ENCODE measurements at places on chromosomes 2 and 18.

GRCh38 chr2:176066645-176067588 lies 16.8 kb downstream of the EVX2 start:
- DNase-seq, result no peak

GRCh38 chr18:11859903-11860407 lies 8.7 kb downstream of the CHMP1B start:
- DNase-seq, result no peak

DNA sequence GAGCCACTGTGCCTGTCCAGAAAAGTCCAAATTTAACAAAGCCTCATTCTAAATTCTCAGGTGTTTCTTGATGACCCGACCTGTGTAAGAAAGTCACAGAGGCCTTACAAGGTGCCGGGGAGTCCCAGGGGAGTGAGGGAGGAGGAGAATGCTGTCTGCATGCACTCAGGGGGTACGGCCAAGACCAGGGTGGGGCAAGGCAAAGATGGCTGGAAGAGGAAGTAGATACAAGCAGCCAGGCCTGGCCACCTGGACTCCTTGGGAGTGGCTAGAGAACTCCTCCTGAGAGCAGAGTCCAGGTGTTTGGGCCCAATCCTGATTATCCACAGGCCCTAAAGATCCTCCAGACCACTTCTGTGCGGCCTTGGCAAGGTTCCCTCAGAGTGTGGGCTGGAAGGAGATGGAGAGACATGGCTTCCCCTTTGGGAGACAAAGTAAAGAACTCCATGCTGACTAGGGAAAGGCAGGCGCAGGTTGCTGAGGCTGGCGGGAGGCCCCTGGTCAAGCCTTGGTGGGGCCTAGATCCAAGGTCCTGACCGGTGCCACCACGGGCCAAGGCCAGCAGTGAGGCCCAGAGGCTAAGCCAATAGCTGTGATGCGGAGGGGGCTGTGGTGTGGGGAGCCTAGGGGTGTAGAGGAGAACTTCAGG lies 74.7 kb downstream of the COPS8 start:
- no peak for DNase-seq

GRCh38 chr2:53813151-53813550 lies 26.3 kb downstream of the ERLEC1 start:
- DNase-seq, result no peak

DNA sequence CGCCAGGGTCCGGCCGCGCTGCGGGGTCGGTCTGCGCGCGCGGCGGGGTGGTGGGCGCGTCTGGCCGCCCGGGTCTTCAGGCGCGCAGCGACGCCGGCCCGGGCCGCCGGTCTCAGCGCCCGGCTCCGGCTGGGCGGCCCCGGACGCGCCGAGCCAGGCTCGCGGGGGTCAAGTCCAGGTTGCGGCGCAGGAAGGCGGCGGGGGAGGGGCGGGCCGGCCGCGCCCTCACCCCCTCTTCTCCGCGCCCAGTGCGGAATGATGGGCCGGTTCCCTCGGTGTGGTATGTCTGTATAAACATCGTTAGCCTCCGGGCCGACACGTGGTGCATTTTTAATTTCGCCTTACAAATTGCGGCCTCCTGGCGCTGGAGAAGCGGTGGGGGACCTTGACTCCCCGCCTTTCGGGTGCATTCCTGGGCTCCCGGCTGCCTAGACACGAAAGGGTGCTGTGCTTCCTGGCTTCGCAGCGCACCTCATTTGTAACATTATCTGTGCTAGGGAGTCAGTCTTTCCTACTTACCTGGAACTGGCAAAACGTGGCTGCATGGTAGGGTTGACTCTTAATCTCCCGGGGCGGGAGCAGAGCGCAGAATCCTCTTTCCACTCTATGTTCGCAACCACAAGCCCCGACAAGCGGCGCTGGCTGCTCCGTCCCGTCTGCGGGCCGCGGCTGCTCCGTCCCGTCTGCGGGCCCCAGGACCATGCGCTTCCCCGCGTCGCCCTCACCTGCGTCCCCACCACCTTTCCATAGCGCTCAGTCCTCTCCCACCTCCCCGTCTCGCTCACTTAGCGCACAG lies 69.0 kb downstream of the CTAGE1 start:
- DNase-seq, result no peak

DNA sequence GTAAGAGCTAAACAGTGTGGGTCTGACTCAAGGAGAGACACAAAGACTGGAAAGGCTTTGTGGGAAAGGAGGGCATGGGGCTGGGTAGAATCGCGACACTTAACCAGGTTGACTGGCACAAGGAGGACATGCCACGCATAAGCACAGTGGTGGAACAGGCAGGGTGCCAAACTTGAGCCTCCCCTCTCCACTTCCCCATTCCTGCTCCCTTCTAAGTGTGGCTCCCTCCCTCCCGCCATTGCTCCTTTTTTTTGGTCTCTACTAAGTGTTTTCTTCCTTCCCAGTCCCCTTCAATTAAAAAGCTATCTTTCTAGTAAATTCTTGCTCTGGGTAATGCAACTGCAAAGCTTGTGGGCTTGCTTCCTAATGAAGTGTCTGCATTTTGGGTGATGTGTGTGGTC lies 40.3 kb upstream of the ZFP36L2 start:
- DNase-seq, result no peak

- no peak for DNase-seq
Observed at GRCh38 chr2:239363946-239364637, 36.7 kb downstream of the HDAC4 start.

GRCh38 chr2:160742667-160743066 lies 249.1 kb upstream of the RBMS1 start:
- DNase-seq, result no peak

DNA sequence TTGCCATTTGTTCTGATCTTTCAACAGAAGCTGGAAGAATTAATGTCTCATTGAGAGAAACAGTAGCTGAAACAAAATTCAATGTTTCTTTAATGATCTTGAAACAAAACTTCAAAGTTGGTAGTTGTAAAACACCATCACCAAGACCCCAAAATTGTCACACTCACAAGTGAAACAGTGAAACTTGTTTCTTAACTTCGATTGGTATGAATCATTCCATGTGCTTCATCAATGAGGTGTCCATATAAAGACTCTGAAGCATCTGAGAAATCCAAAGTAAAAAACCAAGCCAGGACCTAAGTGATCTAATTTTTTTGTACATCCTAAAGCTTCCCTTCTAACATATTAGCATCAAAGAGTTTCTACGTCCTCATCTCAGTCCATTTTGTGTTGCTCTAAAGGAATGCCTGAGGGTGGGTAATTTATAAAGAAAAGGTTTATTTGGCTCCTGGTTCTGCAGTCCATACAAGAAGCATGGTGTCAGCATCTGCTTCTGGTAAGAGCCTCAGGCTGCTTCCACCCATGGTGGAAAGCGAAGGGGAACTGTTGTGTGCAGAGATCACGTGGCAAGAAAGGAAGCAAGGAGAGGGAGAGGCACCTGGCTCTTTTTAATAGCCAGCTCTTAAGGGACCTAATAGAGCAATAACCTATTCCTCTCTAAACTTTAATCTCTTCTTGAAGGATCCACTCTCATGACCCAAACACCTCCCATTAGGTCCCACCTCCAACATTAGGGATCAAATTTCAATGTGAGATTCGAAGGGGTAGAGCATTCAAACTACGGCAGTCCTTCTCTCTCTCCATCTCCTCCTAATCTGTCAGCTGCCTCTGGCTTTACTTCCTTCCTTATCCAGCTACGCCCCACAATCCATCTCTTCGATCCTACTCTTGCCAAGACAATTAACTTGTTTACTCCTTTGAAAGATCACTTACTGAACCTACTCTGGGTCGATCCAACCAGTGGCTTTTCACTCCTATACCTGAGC lies 20.7 kb upstream of the TLK1 start:
- no peak for DNase-seq

- DNase-seq, result no peak
Observed at GRCh38 chr2:81942136-81942680, 1637.7 kb upstream of the LRRTM1 start.

DNA sequence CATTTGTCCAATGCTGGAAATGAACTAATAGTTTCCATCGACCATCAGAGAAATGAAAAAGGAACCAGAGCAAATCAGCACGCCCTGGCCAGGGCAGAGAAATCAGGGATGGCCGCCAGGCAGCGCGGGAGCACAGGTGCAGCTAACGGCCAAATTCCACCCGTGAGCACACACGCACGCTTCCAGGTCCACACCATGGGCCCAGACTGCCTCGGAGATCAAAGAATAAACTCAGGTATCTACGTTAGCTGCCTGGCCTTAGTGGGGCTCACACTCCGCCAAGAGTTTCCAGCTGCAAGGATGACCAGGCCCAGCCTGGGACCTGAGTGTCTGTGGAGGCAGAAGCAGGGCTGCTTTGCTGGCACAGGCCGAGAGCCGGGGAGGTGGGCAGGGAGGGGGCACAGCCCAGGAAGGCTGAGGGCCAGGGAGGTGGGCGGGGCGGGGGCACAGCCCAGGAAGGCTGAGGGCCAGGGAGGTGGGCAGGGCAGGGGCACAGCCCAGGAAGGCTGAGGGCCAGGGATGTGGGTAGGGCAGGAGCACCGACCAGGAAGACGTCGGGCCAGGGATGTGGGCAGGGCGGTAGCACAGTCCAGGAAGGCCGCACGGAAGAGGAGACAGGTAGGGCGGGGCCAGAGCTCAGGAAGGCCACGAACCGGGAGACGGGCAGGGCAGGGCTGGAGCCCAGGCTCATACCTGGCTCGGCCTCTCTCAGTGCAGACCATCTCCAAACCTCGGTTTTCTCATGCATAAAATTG lies 43.2 kb upstream of the SALL3 start:
- DNase-seq, result no peak

DNA sequence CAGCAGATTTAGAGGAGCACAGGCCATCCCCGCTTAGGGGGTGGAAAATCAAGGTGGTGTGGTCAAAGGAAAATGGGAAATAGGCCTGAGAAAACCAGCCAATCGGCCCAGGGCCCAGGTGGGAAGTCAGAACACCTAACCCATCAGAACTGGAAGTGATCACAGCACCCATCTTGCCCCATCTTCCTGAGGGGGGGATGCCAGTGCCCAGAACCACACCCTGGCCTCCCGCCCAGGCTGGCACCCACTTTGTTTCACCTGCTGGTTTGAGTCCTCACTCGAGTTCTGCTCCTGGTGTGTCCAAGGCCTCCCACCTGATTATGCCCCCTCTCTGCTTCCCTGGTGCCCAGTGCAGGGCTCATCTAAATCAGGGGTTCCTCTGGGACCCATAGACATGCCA lies 174.5 kb downstream of the TNS1 start:
- no peak for DNase-seq

- no peak for DNase-seq
Observed at GRCh38 chr2:36655453-36655852, 41.1 kb upstream of the VIT start.

- no peak for DNase-seq
Observed at GRCh38 chr2:1685957-1686783, 58.1 kb downstream of the PXDN start.

GRCh38 chr2:196592911-196593881 lies 46.3 kb upstream of the CCDC150 start:
- no peak for DNase-seq

DNA sequence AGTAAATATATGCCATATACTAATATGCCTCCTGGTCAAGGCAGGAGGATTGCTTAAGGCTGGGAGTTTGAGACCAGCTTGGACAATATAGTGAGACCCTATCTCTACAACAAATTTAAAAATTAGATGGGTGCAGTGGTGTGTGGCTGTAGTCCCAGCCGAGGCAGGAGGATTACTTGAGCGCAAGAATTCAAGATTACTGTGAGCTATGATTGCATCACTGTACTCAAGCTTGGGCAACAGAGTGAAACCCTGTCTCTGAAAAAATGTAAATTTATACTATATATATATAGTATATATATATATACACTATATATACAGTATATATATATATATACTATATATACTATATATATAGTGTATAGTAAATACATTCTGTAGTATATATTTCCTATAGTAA lies 30.0 kb upstream of the NPC1 start:
- DNase-seq, result no peak

DNA sequence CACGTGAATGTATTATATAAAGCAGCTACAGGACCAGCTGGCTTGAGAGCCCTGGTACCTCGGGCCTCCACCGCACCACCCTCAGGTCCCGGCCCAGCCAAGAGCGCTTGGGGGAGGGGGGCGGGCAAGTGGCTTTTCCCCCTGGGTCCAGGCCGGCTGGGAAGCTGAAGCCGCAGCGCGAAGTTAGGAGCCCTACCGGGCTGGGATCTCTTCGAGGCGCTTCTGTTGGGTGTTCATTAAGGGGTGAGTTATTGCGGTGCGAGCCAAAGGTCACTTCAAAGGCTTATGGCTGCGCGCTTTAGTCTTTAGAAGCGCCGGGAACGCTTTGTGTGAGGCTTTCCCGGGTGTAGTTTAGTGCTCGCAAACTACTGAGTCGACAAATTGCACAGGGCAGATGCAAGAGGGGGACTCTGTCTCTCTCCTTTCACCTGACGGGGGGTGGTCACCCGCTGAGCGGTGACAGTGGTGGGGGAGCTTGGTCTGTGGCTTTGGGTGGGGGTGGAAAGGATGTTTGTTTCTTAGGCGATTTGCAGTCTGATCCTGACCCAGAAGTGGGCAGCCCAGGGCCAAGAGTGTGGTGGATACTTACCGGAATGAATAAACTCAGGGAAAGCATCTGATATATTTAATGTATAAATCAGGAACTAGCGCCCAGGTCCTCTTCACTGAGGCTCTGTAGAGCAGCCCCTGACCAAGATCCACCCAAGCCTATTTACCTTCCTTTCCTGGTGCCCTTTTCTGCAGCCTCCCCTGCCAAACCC lies 6.0 kb downstream of the HOXD3 start:
- DNase-seq, result no peak

- no peak for DNase-seq
Observed at GRCh38 chr18:27164905-27165304, 20.2 kb downstream of the CHST9 start.

GRCh38 chr2:221444106-221444505 lies 128.0 kb downstream of the EPHA4 start:
- no peak for DNase-seq

- DNase-seq, result no peak
Observed at GRCh38 chr18:59015531-59016152, 124.0 kb upstream of the SEC11C start.

GRCh38 chr2:15112216-15112615 lies 448.9 kb downstream of the NBAS start:
- no peak for DNase-seq

DNA sequence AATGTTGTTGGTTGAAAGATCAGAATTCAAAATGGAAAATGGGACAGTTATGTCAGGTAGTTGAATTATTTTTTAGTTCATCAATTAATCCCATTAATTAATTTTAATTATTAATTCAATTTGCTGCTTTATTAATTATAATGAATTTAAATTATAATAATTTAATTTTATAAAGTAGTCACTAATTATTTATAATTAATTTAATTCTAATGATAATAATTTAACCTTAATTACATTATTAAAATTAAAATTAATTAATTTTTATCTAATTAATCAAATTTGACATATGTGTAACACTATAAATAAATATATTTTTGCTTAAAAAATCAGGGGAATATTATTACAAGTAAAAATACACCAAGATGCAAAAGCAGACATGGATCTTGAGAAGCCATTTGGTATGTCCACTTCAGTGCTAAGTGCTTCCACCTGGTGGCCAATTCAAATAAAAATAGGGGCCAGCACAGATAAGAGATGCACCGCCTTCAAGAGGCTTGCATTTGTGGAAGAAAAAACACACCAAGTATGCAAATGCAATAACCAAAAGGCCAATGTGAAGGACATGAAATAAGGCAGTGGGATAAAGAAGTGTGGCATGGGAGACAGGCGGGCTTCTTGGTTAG lies 73.2 kb downstream of the MBP start:
- DNase-seq, result no peak
